ENCODE measurements at places on chromosomes 12 and 14. TPM values are rescaled to one million over a fixed set of nuclear protein-coding genes. Genes with fewer than 3 reads are reported as not detected.

PSMD9 gene
- polyA plus RNA-seq: 130 TPM

RIPK3 gene
- 4.4 TPM for polyA plus RNA-seq

CLEC4E gene
- polyA plus RNA-seq: not detected

ARF3 gene
- 292 TPM for polyA plus RNA-seq

OTUB2 gene
- polyA plus RNA-seq: 1.2 TPM

GNB3 gene
- 5.3 TPM for polyA plus RNA-seq

SERPINA4 gene
- not detected for polyA plus RNA-seq

ABHD12B gene
- polyA plus RNA-seq: not detected

WNT5B gene
- 38.7 TPM for polyA plus RNA-seq

SELPLG gene
- polyA plus RNA-seq: 8.1 TPM

SMOC1 gene
- not detected for polyA plus RNA-seq

MYH6 gene
- not detected for polyA plus RNA-seq

PTGER2 gene
- 0.43 TPM for polyA plus RNA-seq

TEX52 gene
- polyA plus RNA-seq: not detected

KCNH5 gene
- polyA plus RNA-seq: 0.02 TPM

TAS2R8 gene
- polyA plus RNA-seq: not detected

ASCL4 gene
- not detected for polyA plus RNA-seq

LTB4R gene
- polyA plus RNA-seq: 2.5 TPM

TAOK3 gene
- polyA plus RNA-seq: 18.3 TPM

IFT81 gene
- 6.6 TPM for polyA plus RNA-seq

PAX9 gene
- not detected for polyA plus RNA-seq

PTPRR gene
- 0.77 TPM for polyA plus RNA-seq

TMEM106C gene
- polyA plus RNA-seq: 217 TPM
